Fibroblast of skin of right quadriceps (primary cell): ENCODE measurements at places on chromosomes 7 and 10.

GRCh38 chr7:157587805-157588560, 251.2 kb downstream of the DNAJB6 start:
- no peak for DNase-seq

- DNase-seq: peak; percentile 18
These were observed 71.5 kb downstream of the GPR85 start for GRCh38 chr7:113015034-113015645.

- no peak for DNase-seq
These were observed 323.1 kb downstream of the PCLO start for GRCh38 chr7:82839555-82839954.

- no peak for DNase-seq
These were observed 57.0 kb downstream of the PHTF2 start for GRCh38 chr7:77855371-77856083.

DNA sequence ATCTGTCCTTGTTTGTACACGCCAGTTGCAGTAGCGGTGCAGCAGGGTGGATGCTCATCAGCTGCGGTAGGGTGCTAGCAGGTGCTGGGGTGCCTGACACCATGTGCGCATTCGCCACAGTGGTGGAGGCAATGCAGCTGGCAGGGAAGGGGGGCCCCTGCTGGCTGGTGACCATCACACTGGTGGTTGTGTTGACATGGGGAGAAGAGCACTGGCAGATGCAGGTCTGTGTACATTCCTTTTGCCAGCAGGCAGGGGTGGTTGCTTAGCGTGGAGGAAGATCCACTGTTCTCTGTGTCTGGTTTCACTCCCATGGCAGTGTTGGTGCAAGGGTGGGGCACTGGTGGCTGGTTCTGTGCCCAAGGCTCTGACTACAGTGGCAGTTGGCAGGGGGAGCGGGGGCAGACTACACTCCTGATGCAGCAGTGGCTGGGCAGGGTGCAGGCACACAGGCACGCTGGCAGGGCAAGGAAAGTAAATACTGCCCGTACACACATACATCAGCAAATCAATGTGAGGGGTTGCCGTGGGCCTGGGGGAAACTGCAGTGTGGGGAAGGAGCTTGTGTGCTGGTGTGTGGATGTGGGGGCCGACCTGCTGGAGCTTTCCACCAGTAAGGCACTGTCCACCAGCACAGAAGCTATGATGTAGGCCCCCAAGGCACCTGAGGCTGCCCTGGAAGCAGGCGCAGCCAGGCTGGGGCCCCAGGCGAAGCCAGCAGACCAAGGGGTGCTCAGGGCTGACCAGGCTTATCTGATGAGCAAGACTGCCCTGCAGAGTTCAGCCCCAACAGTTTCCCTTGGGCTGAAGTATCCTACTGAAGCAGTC, 87.2 kb upstream of the UNC5B start:
- DNase-seq: no peak

- no peak for DNase-seq
These were observed 137.5 kb upstream of the LRRTM3 start for GRCh38 chr10:66788178-66788987.

GRCh38 chr7:90648834-90649233, 52.7 kb downstream of the CDK14 start:
- DNase-seq: no peak

- DNase-seq: no peak
These were observed 68.8 kb downstream of the NRP1 start for GRCh38 chr10:33265621-33266020.

GRCh38 chr10:85922356-85923129, 444.1 kb downstream of the GRID1 start:
- no peak for DNase-seq

- no peak for DNase-seq
These were observed at the start of gene TBXAS1 for GRCh38 chr7:139829025-139829774. Gene TBXAS1, plus strand, starts transcription at chr7:139829264. Its CDS starts 127 bp downstream, at chr7:139829391.

DNA sequence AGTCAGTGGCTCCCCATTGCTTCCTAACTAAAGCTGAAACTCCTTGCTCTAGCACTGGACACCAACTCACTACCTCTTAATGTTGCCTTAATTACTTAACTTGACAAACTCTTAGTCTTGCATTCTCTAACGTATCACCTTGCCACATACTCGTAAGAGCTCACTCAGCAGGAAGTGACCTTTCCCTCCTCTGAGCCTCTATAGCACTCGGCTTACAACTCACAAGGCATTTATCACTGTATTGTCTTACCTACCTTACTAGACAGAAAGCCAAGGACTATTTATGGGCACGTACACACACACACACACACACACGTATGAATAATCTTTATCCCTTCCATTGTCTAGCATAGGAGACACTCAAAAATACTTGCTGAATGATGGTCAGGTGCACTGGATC, 21.2 kb downstream of the CEP41 start:
- no peak for DNase-seq

DNA sequence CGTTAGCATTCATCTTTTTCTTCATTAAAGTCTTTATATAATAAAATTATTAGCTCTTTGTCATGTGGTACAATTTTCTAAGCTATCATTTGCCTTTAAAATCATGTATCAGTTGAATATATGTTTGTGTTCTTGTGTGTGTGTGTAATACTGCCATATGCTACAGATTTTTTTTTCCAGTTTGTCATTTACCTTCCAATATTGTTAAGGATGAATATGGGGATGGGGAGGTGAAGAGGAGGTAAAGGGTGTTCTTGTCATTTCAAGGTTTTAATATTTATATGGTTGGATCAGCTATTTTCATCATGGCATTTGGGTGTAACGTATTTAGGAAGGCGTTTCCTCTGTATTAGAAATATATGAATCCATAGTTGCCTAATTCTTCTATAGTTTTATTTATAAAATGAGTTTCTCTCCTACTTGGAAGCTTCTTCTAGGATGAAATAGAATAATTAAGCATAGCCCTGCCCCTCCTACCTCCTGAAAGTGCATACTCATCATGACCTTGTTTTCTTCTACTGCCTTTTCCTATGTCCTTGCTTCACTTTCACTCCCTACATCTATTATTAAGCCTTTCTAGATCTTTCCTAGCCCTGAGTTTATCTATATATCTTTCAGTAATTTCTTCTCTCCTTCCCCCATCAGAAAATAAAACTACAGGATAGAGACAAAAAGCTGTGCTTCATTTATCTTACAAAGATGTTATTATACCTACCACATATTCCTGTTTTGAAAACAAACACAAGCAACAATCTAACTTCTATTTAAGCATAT, 25.1 kb downstream of the RAB18 start:
- no peak for DNase-seq

- no peak for DNase-seq
These were observed 32.0 kb upstream of the MXI1 start for GRCh38 chr10:110175406-110175805.

DNA sequence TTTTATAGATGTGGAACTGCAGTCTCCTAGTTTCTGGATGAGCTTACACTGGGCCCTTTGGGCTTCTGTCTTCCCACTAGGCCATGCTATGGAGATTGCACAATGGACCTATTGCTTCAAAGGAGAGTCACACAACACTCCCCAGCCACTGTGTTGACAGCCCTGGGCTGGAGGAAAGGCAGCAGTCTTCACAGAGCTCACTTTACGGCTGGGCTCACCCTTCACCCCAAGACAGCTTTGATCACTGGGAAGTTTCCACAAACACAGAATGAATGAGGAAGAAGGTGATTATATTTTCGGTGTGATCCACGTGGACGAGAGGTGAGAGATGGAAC, 92.7 kb upstream of the GDF10 start:
- no peak for DNase-seq

- DNase-seq: no peak
These were observed 43.2 kb downstream of the PCLO start for GRCh38 chr7:83119494-83119893.

GRCh38 chr7:141838581-141838980, 2.7 kb downstream of the PRSS37 start:
- DNase-seq: no peak

DNA sequence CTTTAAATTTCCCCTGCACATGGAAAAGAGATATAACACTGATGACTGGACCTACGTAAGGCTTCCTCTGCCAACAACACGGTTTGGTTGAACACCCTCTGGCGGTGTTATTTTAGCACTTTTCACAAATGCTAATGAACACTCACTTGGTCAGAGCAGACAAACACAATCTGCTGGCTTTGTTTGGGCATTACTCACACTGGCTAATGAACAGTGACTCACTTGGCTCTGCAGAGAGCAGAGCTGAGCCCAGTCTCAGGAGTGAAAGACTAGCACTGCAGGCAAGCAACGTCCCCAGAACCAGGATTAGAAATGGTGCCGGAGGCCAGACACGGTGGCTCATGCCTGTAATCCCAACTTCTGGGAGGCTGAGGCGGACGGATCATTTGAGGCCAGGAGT, 430.8 kb downstream of the PLXNA4 start:
- DNase-seq: peak; percentile 90

GRCh38 chr10:70753841-70754621, 31.1 kb downstream of the TBATA start:
- DNase-seq: peak; percentile 9

DNA sequence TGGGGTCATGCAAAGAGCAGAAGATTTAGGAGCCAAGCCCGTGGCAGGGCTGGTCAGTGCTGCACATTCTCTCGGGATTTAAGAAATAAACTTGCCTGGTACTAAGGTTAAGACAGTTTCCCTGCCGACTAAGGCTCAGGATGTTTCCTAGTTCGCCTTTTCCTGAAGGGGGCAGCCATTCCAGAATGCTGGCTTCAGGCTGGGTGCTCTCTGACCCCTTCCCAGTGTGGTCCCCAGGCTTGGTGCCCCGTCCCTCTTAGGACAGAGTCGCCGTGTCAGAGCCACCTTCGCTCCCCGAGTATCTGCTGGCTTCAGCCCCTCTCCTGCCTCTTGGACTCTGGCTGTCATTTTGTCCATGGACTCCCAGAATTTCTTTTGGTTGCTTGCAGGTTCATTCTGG, 117.2 kb downstream of the ELFN1 start:
- no peak for DNase-seq
